Activated naive CD4-positive, alpha-beta T cell treated with anti-CD3 and anti-CD28 coated beads, Interleukin-2, amount 50 U/mL, for 72 hours (primary cell): ENCODE measurements at places on chromosomes 6 and 20. TPM values are rescaled to one million over a fixed set of nuclear protein-coding genes. Genes with fewer than 3 reads are reported as not detected.

The TULP1 gene
- not detected for total RNA-seq

The SLC22A16 gene
- total RNA-seq = not detected

The WFDC2 gene
- 1.2 TPM for total RNA-seq

The BEND3 gene
- total RNA-seq = 5.2 TPM

The PPP1R14C gene
- 0.16 TPM for total RNA-seq

The BPI gene
- total RNA-seq = not detected

The MSH5 gene
- 158 TPM for total RNA-seq

The CTAGE9 gene
- not detected for total RNA-seq

The GPR63 gene
- total RNA-seq = 0.41 TPM

The PTK6 gene
- total RNA-seq = 0.54 TPM

The RPS10 gene
- total RNA-seq = 2,565 TPM

The KAT14 gene
- total RNA-seq = 6.8 TPM

The SPATS1 gene
- not detected for total RNA-seq

The RAET1G gene
- total RNA-seq = not detected

The ANKRD66 gene
- total RNA-seq = not detected

The PPP1R11 gene
- 53.3 TPM for total RNA-seq

The C20orf141 gene
- not detected for total RNA-seq

The CYP39A1 gene
- total RNA-seq = not detected

The SCUBE3 gene
- total RNA-seq = not detected

The ID4 gene
- not detected for total RNA-seq

The TLDC2 gene
- total RNA-seq = not detected

The STX11 gene
- 24.6 TPM for total RNA-seq

The TREML2 gene
- total RNA-seq = 11.0 TPM

The OOEP gene
- total RNA-seq = 0.48 TPM

The PCMTD2 gene
- total RNA-seq = 39.6 TPM

The PRSS16 gene
- total RNA-seq = 1.3 TPM

The PTCRA gene
- total RNA-seq = not detected

The IL17A gene
- 1.3 TPM for total RNA-seq

The BCAS1 gene
- total RNA-seq = not detected

The BICRAL gene
- 15.0 TPM for total RNA-seq

The SYCP2 gene
- total RNA-seq = 0.84 TPM

The DNMT3B gene
- 0.84 TPM for total RNA-seq

The COQ3 gene
- total RNA-seq = 14.1 TPM

The MACROD2 gene
- total RNA-seq = not detected

The OR2J3 gene
- total RNA-seq = not detected

The PHACTR1 gene
- 0.05 TPM for total RNA-seq

The WFDC12 gene
- total RNA-seq = not detected

The GSTA3 gene
- not detected for total RNA-seq

The ATP9A gene
- 0.07 TPM for total RNA-seq

The ENPP1 gene
- total RNA-seq = 0.36 TPM

The MRAP2 gene
- not detected for total RNA-seq

The BACH2 gene
- 90.8 TPM for total RNA-seq

The MOXD1 gene
- not detected for total RNA-seq

The KIF25 gene
- total RNA-seq = not detected

The TNNC2 gene
- total RNA-seq = not detected

The RIPK1 gene
- total RNA-seq = 12.1 TPM

The ESR1 gene
- total RNA-seq = 1.3 TPM

The RPS18 gene
- total RNA-seq = 4,545 TPM

The PHACTR3 gene
- total RNA-seq = not detected

The LY6G5B gene
- 23.4 TPM for total RNA-seq
